ENCODE measurements at places on chromosomes 6 and 20.

DNA sequence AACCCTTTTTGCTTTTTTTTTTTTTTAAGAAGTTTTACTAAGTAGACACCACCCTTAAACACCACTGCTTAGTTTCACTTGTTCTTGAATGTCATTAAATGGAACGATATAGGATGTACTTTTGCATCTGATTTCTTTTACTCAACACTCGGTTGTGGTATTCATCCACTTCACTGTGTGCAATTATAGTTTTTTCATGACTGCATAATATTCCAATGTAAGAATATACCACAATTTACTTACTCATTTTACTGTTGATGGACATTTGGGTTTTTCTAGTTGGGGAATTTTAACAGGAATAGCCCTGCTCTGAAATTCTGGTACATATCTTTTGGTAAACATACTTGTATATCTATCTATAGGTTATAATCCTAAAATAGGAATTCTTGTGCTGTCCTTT lies 29.9 kb downstream of the RTN4IP1 start:
- DNase-seq: no peak

DNA sequence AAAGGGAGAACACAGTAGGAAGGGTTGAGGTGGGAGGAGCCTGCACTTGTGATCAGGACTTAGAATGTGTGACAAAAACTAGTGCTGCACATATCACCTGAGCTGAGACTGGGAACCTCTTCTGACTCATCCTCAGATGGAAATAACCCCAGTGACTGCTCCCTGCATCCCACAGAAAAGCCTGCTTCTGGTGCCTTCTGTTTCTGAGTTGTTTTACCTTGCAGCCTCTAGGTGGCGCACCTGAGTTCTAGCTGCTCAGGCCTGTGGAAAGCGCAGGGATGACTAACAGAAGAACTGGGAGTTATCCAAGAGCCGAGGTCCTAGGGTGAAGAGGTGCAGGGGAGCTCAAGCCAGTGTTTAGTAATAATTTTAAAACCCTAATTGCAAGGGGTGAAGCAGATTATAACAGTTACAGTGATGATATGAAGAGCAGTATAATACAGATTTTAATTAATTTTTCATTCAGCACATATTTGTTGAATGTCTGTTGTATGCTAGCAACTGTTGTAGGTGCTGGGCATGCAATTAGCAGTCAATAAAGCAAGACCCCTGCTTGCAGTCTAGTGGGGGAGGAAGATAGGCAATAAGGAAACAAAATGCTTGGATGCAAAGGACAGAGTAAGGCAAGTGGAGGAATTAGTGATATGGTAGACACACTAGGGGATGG lies 302.5 kb downstream of the DHX35 start:
- no peak for DNase-seq

DNA sequence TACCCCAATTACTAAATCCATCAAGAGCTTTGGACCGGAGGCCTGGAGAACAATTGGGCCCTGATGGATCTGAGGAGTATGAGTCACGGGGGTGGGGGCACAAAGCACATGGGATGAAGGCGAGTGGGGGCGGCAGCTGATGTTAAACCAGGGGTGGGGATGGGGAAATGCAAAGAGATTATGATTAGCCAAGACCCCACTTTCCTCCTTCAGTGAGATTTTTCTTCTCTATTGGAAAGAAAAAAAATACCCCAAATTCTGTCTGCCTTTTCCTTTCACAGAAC lies 57.9 kb downstream of the ARHGAP40 start:
- DNase-seq: no peak

GRCh38 chr6:167121335-167121841 lies 1.5 kb upstream of the CCR6 start:
- no peak for DNase-seq

- no peak for DNase-seq
These were observed 13.0 kb downstream of the CFAP61 start for GRCh38 chr20:20065361-20065760.

DNA sequence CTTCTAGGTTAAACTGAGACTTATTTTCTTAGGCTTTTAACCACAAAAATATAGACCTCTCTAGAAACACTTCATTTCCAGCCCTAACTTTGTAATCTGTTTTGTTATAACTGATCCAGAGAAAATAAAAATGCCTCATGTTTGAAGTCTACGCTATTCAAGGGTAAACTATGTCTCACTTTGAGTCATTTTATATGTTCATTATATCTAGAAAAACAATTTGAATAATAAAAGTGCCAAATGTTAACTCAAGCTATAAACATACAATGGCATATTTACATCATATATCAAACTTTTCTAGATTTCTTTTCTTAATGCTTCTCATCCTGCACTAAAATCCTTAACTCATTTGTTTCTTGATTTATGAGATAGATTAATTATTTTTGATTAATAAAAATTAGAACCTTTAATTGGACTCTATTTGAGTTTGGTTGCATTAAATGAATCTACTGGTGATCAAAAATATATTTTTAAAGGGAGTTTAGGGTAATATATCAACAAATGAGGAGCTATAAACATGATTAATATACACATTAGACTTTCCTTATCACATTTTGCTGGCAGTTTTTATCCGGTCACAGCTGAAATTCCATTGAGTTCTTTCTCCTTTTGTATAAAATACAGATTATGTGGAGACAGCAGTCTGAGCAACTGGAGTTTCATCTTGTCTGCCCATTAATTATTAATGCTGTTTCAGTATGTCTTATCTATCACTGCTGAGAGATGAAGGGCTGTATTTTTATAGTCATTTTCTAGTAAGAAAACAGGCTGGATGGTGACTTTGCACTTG lies 246.5 kb downstream of the TBX18 start:
- DNase-seq: no peak

DNA sequence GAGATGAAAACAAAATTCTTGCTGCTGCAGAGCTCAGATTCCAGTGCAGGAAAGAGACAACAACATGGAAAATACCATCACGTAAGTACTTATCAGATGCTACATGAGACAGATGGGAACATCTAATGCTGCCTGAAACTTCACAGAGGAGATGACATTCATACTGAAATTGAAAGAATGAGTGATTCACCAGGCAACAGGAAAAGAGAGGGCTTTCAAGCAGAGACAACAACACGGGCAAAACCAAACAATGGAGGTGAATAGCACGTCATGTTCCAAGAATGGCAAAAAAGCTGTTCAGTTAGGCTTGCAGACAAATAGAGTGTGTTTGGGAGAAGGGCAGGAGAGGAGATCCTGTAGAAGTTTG lies 39.3 kb downstream of the GTF2H5 start:
- no peak for DNase-seq
